ENCODE measurements at places on chromosomes 12 and 14.

GRCh38 chr14:99676657-99677056 is 7.4 kb upstream of the CYP46A1 start:
- no peak for DNase-seq

- no peak for DNase-seq
Measured at GRCh38 chr12:115455268-115455681, 771.3 kb upstream of the TBX3 start.

- no peak for DNase-seq
Measured at GRCh38 chr12:32027684-32028365, 68.6 kb downstream of the RESF1 start.

GRCh38 chr14:92121207-92121669 is 268 bp downstream of the NDUFB1 start:
- no peak for DNase-seq

DNA sequence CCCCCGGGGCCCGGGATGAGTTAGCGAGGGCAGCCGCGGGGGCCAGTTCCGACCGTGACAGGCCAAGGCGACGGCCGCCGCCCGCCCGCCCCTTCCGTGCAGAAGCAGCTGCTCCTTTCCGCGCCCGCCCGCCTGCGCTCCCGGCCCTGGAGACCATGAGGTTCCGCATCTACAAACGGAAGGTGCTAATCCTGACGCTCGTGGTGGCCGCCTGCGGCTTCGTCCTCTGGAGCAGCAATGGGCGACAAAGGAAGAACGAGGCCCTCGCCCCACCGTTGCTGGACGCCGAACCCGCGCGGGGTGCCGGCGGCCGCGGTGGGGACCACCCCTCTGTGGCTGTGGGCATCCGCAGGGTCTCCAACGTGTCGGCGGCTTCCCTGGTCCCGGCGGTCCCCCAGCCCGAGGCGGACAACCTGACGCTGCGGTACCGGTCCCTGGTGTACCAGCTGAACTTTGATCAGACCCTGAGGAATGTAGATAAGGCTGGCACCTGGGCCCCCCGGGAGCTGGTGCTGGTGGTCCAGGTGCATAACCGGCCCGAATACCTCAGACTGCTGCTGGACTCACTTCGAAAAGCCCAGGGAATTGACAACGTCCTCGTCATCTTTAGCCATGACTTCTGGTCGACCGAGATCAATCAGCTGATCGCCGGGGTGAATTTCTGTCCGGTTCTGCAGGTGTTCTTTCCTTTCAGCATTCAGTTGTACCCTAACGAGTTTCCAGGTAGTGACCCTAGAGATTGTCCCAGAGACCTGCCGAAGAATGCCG is 699 bp downstream of the MGAT2 start:
- DNase-seq = no peak

DNA sequence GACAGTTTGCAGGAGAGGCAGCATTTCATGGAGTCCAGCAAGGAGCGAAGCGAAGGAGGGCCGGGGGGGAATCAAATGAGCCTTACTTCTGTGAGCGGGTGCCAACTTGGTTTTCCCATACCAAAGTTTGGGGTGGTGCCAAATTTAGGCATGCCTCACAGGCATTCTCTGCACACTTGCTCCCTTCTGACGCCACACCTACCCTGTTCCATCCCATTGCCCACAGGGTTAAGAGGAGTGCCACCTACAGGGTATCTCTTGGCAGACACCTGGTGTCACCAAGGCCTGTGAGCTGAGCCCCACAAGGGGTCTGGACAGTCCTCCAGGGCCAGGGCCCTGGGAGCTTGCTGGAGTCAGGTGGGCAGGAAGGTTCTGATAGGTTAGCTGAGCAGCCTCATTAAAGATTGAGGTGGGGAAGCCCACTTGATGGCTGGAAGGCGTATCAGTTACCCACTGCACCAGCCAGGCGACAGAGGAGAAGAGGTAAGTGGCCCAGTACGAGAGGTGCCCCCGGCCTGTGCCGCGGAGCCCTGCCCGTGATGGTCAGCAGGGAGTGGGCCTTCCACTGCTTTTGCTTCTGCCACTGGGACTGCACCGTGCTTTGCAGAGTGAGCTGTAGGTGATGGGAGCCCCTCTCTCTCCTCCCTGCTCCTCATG is 45.2 kb downstream of the DEGS2 start:
- no peak for DNase-seq

DNA sequence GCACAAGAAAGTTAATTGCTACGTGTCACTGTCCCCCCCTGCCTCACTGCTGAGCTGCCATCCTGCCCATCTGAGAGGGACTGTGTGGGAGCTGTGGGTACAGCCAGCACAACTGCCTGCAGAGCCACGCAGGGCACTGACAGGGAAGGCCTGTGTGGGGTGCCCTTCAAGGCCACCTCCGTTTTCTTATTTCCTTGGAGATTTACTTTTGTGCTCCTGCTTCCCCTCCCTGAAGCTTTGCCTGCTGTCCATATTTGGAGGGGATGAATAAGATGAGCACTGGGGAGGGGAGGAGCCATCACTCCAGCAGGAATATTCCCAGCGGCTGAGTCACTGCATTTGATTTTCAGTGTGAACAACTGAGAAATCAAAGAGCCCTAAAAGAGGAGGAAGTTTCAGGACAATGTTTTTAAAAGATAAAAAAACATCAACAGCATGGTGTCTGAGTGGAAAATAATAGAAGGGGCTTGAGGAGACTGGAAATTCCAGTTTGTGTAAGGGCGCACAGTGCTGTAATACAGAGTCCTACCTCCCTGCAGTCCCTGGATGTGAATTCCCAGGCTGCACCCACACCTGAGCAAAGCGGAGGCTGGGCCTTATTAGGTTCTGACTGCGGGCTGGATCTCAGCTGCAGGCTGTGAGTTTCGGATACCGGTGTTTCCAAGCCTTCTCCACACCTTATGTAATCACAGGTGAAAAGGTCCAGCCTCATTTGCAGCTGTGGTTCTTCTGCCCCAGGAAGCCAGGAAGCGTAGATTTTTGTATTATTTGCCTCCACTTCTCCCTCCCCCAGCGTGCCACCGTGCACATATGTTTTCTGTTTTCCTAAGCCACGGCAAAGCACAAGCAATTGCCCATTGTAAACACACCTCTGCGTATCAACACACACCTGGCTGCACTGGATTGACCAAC is 192.6 kb upstream of the BCL2L14 start:
- DNase-seq = peak; percentile 70

DNA sequence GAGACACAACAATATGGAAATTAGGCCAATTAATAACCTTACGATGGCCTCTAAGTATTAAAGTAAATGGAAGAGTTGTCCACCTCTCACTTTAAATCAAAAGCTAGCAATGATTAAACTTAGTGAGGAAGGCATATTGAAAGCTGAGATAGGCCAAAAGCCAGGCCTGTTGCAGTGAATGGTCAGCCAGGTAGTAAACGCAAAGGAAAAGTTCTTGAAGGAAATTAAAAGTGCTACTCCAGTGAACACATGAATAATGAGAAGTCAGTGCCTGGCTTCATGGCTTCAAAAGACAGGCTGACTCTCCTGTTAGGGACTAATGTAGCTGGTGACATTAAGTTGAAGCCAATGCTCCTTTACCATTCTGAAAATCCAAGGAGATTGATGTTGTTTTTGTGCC is 135.3 kb downstream of the NDUFA12 start:
- DNase-seq = no peak

- DNase-seq = no peak
Measured at GRCh38 chr12:66500841-66501240, 178.0 kb downstream of the GRIP1 start.

DNA sequence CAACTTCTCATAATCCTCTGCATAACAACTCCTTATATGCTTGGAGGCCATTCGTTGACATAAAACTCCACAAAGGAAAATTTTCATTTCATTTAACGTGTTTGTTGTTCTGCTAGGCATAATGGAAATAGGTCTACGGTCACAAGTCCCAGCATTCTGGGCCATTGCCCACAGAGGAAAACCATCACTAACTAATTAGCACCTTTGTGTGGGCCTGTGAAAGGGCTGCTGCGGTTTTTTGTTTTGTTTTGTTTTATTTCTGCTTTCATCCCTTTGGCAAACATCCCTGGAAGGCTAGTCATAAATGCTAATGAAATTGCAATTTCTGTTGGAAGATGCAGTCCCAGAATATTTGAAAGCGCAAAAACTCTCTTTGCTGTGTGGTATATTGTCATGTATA is 180.3 kb downstream of the RMST start:
- no peak for DNase-seq

DNA sequence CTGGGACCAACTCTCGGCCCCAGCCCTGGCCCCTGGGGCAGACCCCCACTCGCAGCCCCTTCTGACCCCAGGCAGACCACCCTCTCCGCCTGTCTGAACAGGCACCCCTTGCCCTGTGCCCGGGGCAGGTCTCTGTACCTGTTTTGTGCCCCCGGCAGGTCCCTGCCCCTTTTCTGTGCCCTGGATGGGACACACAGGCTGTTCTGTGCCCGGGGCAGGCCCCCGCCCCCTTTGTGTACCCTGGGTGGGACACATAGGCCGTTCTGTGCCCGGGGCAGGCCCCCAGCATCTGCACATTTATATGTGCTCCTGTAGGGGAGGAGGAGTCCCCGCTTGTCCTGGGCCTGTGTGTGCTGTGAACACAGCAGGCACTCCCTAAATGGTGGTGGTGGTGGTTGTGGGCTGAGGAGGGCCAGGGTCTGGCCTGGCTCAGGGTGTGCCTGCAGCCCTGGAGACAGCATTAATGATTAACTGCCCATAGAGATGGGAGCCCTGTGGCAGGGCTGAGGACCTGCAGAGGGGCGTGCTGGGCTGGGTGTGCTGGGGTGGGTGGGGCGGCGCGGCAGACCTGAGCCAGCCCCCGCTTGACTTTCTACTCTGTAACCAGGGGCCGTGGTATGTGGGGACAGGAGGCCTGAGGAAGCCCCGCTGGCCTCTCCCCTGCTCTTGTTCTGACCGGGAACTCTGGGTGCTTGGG is 3.7 kb downstream of the FBRSL1 start:
- no peak for DNase-seq

- peak; percentile 42 for DNase-seq
Measured at GRCh38 chr14:95319312-95320077, at the start of gene CLMN. TSS of gene CLMN (minus strand) at chr14:95319908. CDS start at chr14:95319792, 116 bp downstream.

- no peak for DNase-seq
Measured at GRCh38 chr12:68410018-68410660, 78.0 kb upstream of the MDM1 start.

GRCh38 chr12:118107011-118107410 is 3.2 kb upstream of the VSIG10 start:
- DNase-seq = no peak

- DNase-seq = no peak
Measured at GRCh38 chr12:54240971-54241588, 38.8 kb downstream of the CBX5 start.

DNA sequence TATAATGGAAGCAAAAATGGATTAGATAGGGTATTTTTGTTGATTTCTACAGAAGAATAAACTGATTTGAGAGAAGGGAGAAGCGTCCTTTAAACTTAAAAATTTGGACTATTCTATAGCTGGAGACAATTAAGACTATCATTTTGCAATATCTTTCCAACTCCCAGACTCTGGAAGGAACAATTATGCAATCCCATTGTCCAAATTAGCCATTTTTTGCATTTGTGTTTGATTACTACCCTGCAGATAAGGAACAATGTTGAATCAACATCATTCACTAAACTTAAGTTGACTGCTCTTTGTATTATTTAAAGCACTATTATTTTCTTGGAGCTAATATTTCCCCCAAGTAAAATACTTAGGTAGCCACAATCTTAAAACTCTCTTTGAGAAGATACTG is 34.8 kb upstream of the SELPLG start:
- no peak for DNase-seq

GRCh38 chr12:20350026-20350425 is 18.3 kb upstream of the PDE3A start:
- DNase-seq = no peak

- no peak for DNase-seq
Measured at GRCh38 chr12:34389378-34390170, 367.3 kb downstream of the ALG10 start.

GRCh38 chr12:62763861-62764645 is 170.9 kb downstream of the PPM1H start:
- DNase-seq = no peak

DNA sequence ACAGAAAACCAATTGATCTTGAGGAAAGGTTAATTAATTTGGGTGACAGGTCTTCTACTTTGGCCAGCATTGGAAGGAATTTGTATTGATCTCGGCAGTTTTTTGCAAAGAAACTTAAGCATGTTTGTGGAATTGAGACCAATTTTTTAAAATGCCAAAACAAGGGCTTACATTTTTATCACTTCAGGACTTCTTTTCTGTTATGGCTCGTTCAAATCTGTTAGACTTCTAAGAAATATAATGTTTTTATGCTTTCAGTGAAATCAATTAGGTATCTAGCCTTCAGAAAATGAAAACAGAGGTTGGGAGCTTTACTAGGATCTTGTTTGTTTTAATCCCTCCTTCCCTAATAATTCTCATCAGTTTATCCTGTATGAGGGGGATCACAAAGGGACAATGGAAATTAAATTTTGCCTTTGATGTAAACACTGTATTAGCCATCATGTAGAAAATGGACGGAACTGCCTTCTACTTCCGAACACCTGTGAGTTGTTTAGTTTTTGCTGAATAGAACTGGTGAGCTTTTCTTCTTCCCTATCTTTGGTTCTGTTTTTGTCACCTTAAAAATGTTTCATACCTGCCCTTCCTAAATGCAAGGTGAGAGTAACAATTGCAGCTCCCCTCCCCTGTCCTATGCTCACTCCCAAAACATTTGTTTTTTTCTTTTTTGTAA is 7.8 kb downstream of the FOXA1 start:
- no peak for DNase-seq

GRCh38 chr12:96098631-96099030 is 63.2 kb upstream of the LTA4H start:
- DNase-seq = no peak
